ENCODE measurements at places on chromosomes 7 and 10.

DNA sequence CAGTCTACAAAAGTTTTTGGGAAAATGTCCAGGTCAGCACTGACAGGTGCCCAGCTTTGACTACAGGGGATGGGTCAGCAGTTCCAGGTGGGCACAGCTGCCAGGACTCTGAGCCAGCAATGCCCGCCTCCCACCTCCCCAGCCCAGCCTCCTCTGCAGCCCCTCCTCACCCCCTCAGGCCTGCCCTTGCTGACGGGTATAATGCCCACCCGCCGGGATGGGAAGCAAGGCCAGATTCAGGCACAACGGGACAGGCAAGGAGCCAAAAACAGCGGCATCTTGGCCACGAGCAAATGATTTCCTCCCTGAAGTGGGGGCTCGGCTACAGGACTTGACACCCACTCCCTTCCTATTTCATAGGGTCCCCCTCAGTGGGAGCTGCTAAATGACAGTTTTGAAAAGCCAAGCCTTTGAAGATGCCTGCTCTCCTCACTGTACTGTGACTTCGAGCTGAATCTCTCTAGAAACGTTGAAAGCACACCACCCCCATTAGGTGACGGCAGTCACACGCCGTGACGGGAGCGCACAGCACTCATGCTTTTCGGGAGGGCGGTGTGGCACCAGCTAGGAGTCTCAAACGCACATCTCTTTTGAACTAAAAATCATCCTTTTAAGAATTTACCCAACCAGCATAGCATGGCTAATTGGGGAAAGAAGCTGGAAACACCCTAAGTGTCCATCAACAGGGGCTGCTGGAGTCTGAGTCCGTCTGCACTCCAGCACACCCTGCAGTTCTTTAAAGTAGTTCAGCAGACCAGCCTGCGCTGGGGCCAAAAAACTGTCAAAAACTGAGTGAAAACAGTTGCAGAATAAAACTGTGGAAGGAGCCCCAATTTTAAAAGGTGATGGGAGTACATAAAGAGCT is 29.6 kb downstream of the MAD1L1 start:
- no peak for DNase-seq

- DNase-seq: no peak
Observed at GRCh38 chr7:6023974-6024435, 7.2 kb upstream of the ANKRD61 start.

DNA sequence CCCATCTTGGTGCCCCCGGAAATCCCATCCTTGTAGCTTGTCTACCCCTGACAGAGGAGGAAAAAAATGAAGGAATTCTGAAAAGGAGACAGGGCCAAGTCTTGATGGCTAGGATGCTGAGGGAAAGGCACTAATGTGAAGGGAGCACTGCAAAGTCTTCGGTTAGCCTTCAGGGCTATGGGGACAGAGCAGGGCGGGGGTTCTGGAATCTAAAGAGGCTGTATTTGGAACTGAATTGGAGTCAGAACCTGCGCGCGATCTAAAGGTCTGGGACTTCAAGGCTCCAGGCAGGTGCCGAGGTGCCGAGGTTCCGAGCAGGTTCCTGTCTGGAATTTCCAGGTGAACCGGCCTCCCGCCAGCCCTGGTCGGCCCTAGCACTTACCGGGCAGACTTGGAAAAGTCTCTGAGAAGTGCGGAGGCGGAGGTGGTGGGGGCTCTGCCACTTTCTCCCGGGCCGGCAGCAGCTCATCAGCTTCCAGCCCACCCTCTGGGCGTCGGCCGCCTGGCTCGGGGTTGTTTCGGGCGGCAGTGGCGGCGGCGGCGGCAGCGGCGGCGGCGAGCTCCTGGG is 781 bp downstream of the GBX1 start:
- no peak for DNase-seq

DNA sequence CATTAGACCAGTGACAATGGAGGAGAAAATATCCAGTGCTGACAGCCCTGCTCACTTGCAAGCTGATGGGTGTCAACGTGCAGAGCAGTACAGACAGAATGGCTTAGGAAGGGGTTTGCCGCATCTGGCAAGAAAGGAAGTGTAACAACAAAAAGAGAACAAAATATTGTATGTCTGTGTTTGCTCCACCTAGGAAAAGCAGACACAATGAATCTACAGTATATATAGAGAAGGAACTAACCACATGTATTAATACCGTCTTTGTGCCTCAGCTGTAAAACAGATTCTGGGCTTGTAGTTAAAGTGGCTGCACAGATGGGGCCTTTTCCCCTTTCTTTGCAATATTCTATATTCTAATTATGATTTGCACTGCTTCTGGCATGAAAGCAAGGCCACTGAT is 281.1 kb upstream of the MEOX2 start:
- DNase-seq: no peak

DNA sequence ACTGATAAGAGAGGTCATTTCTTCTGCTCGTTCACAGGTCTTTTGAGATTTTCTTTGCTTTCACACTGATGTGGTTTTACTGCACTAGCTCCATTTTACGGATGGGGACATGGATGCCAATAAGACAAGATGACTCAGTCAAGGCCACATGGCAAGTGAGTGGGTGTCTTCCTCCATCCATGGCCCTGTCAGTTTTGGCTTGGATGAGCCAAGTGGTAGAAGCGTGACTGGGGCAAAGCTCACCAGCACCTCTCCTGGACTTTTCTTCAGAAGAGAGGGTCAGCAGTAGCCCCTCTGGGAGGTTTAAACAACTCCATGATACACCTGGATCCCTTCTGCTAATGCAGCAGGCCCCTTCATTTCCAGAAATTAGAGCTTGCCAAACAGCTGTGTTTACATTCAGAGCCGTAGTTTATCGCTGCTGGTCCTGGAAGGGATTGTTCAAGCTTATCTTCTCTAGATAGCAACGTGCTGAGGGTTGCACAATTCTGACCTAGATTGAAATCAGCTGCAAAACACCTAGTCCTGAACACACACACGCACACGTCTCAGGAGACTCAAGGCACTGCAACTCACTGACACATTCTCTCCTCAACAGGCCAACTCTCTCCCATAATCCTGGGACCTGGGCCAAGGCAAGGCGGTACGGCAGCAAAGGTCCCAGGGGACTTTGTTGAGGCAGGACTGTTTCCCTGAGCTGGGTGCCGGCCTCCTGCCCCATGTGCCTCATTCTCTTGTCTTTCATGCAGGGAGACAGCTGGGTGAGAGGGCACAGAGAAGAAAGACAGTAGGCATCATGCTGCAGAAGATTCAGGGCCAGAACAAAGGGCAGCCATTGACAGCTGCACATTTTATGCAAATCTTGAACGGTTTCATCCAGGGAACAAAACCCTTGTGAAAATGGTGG is 14.2 kb upstream of the PDCD4 start:
- peak; percentile 75 for DNase-seq

GRCh38 chr10:80518807-80519360 is 18.8 kb upstream of the SH2D4B start:
- DNase-seq: no peak

DNA sequence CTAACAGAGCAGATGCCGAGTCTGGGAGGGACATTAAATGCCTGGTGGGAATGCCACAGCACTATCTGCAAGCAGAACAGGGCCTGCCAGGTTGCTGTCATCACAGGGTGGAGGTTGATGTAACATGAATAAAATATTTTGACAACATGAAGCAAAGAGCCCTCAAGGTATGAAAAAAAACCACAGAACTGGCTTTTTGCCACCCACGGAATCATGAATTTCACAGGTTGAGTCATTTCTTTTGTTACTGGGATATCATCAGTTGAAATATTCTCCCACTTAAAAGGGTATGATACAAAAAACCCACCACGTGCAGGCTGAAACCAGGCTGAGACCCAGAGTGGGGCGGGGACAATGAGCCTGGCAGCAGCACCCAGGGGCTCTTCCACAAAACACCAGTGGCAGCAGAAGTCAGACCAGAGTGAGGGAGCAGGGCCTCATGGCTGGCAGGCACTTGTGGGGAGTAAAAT is 220.1 kb downstream of the TNS3 start:
- peak; percentile 58 for DNase-seq

- DNase-seq: no peak
Observed at GRCh38 chr10:116470071-116470470, 42.4 kb downstream of the PNLIPRP3 start.

GRCh38 chr10:32409741-32410140 is 36.2 kb upstream of the CCDC7 start:
- DNase-seq: no peak

Measured in NCI-H2107 (cell line).